NCI-H146 (cell line): ENCODE measurements at places on chromosomes 13 and 19.
A peak's percentile ranks its signal among the peaks of the same experiment; 100 is the strongest.

- DNase-seq: no peak
These were observed 1.7 kb downstream of the PLPPR2 start for GRCh38 chr19:11356676-11357550.

GRCh38 chr13:112069845-112070251 lies 2.9 kb downstream of the SOX1 start:
- DNase-seq: no peak

- no peak for DNase-seq
These were observed 13.0 kb downstream of the NMRK2 start for GRCh38 chr19:3945838-3946237.

DNA sequence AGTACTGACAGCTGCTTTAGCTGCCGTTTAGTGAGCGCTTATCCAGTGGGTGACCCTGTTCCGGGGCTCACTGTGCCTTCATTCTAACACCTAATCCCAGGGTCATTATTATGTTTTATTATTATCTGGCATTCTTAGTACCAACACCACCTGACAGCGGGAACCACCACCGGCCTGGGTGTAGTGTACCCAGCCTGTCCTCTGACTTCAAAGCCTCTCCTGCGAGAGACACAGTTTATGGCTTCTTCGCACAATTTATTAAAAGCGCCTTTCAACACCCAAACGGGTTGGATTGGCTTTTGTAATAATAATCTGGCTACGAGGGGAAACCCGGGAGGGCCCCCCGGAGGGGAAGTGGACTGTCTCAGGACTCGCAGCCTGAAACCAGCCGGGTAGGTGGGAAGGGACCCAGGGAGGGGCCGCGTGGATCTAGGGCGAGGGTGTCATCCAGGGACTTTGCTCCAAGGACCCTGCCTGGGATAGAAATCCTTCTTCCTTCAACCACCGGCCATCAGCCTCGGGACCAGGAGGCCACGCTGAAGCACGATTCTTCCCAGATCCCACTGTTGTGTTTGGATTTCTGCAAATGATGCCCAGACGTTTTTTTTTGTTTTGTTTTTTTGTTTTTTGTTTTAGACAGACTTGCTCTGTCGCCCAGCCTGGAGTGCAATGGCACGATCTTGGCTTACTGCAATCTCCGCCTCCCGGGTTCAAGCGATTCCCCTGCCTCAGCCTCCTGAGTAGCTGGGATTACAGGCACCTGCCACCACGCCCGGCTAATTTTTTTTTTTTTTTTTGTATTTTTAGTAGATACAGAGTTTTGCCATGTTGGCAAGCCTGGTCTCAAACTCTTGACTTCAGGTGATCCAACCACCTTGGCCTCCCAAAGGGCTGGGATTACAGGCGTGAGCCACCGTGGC lies 1.6 kb upstream of the ZBTB7A start:
- DNase-seq: no peak

DNA sequence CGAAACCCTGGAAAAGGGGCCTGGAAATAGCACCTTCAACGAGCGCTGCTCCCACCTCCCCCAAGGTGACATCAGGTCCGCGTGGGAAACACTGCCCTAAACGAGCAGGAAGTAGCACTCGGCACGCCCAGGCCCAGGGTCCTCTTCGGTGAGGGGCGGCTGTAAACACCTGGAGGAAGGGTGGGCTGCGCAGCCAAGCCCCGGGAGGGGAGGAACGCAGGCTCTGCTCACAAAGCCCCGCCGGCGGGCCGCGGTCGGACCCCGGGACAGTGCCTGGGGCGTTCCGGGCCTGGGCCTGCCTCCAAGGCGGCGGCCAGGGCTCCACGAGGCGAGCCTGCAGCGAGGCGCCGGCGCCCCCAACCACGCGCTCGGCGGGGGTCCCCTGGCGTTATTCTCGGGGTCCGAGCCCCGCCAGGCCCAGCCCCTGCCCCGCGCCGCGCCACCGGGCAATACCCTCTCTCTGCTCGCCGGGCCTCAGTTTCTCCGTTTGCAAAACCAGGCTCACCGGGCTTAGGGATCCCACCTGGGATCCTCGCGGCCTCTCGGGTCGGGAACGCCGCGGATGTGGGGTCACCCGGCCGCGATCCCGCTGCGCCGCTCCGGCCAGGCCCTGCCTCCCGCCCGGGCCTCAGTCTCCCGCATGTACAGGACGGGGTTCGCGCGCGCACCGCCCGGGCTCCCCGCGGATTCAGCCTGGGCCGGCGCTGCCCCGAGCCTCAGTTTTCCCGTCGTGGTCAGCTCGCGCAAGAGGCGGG lies 630 bp downstream of the RNF126 start:
- DNase-seq: peak; percentile 32

DNA sequence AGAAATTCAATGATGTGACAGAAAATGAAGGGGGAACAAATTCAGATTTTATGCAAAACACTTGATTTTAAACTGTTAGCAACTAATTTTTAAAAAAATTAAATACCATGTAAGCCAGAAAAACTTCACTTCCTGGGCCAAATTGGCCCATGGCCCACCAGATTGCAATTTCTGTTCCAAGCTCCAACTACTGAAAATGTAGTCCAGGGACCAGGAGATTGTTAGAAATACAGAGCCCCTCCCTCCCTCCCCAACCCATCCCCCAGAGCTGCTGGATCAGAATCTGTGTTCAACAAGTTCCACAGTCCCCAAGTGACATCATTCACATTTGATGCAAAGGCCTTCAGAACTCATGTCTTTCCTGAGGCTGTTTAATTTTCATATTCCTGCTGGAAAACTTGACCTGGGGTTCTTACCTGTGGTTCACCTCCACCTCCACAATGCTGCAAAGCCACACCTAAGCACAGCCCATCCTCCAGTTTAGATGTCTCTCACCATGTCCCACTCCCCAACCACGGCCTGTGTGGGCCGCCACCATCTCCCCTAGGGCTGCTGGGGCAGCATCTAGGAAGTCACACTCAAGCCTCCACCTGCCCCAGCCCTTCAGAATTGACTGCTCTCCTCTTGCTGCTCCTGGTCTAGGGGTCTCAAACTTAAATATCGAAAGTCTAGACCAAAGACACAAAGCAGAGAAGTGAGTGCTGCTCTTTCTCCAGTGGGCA lies 482.0 kb downstream of the UQCRFS1 start:
- no peak for DNase-seq
